Omental fat pad (tissue), 4 donors: ENCODE measurements at places on chromosomes 1 and 21. TPM values are rescaled to one million over a fixed set of nuclear protein-coding genes. Genes with fewer than 3 reads are reported as not detected.

HSD3B2 gene
- total RNA-seq = not detected

TLCD4 gene
- total RNA-seq = 18.5 TPM

DNA sequence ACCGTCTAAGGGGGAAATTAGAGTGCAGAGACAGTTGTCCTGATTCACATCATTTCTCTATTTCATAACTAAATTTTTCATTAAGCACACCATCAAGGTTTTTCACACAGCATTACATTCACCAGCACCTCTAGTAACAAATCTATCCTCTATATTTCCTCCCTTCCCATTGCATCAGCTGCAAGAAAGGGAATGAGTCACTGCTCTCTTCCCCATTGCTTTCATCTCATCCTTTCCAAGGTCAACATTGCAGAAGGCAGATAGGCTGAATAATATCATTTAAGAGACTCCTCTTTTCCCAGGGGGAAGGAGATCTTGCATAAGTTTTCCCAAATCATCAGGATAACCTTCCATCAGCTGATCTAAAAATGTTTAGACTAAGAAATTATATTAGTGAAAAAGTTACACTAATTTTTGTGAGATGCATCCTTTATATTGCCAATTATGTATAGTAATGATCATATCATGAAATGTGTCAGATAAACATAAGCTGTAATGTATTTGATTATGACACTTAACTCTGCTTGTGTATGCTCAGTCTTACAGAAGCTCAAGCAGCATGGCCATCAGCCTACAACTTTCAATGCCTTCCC lies 4.3 kb downstream of the INTS7 start:
- DNase-seq = no peak

DNA sequence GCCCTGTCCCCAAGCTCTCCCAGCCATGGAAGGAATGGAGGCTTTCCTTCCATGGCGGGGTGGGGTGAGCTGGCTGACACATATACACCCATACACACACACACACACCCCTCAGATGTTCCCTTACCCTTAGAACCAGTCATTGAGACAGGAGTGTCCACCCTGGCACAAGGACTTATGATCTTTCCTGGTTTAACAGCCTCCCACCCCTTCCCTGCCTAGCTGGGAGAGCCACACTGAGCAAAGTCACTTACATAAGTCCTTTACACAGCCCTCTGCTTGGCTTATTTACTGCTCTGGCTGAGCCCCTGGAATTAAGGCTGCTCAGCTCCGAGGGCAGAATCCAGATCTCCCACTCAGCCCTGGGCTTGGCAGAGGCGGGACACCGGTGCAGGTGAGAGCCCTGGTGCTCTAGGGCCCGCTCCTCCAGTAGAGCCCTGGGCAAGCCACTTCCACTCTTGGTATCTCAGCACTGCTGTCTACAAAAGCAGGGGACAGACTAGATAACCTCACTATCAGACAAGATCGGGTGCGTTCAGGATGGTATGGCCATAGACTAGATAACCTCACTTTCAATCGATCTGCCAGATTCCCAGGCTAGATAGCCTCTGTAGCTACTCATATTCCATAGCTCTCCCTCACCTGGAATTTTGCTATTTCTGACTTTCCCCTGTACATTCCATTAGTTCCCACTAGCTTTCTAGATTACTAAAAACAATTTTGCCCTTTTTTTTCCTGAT lies 16.7 kb downstream of the SLC6A9 start:
- DNase-seq = no peak

GRCh38 chr1:109889094-109889493 lies 21.6 kb upstream of the CSF1 start:
- DNase-seq = no peak
